AG09319 (cell line): ENCODE measurements at places on chromosomes 6 and 20.

GRCh38 chr6:140202964-140203515 is 828.6 kb upstream of the CITED2 start:
- DNase-seq: no peak

- no peak for DNase-seq
Observed at GRCh38 chr6:53074347-53074746, 9.1 kb downstream of the FBXO9 start.

DNA sequence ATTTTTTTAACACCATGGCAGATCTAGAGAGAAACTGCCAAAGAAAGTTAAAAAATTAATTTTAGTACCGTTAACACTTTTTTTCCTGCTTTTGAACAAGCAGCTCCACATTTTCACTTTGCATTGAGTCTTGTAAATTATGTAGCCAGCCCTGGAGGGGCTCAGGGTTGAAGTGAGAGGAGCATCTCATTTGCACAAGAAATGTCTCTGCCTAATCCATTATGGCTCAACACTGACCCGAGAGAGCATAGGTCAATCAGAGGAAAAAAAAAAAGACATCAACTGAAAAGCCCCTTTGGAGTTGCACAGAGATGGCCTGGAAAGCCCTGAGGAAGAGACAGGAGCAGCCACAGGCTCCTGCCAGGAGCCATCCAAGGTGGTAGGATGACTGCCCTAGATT is 4.3 kb upstream of the SLPI start:
- no peak for DNase-seq

DNA sequence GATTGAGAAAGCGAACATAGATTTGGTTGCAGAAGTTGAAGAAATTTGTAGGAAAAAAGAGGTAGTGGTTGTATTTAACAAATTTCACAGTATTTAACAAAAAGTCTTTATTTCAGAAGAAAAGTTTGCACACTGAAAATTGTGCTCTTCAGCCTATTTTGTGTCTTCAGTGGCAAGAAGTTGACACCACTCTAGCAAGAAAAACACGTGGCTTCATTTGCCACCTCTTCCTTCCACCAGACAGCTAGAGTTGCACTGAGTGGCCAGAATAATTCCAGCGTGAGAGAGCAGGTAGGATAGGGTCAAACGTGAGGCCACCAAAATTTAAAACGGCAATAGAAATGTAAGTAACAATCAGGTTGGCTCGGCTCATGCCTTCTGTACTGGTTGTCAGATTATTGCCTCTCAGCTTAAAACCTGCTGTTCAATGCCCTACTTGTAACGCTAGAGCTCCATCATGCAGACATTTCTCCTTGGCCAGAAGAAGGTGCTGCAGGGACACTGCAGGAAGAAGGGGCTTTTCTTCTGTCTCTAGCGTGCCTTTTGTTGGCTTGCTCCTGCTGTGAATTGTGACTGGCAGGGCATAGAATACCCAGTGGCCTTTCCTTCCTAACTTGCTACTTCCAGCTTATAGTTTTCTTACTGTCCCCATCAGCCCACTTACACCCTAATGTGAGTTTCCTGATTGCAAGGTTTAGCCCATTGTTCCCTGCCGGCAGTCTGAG is 12.1 kb downstream of the TRAPPC3L start:
- no peak for DNase-seq

DNA sequence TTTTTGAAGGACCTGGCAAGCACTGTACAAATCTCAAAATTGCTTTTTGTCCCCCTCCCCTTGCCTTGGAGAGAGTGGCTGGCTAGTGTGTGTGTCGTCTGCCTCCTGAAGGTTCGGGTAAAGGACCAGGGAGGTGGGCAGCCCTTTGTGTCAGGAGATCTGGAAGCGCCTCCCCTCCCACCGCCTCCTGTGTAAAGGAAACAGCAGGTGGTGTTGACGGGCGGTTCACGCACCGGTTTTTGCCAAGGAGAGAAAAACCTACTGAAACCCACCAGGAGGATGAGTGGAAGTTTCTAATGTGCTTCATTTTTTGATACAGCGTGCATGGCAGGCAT is 1.2 kb downstream of the ENTPD6 start:
- DNase-seq: no peak

- no peak for DNase-seq
Observed at GRCh38 chr20:62697468-62697912, 11.1 kb upstream of the NTSR1 start.

DNA sequence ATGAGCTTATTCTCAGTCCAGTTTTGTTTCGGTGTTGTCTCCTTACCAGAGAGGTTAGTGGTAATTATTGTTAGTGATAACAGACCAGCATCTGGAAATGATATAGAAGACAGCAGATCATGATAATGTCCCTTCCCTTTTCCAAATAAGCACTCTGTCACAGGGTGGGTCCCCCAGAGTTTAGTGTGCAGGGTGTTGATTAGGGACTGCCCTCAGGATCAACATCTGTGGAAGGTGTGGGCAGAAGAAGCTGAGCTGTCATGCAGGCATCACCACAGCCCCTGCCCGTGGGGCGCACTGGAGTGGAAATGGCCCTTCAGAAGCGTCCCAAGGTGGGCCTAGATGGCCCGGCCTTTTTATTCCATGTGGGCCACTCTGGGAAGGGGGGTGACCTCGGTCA is 67.6 kb upstream of the DTNBP1 start:
- DNase-seq: no peak

GRCh38 chr6:37654727-37655500 is 42.8 kb downstream of the MDGA1 start:
- DNase-seq: no peak

DNA sequence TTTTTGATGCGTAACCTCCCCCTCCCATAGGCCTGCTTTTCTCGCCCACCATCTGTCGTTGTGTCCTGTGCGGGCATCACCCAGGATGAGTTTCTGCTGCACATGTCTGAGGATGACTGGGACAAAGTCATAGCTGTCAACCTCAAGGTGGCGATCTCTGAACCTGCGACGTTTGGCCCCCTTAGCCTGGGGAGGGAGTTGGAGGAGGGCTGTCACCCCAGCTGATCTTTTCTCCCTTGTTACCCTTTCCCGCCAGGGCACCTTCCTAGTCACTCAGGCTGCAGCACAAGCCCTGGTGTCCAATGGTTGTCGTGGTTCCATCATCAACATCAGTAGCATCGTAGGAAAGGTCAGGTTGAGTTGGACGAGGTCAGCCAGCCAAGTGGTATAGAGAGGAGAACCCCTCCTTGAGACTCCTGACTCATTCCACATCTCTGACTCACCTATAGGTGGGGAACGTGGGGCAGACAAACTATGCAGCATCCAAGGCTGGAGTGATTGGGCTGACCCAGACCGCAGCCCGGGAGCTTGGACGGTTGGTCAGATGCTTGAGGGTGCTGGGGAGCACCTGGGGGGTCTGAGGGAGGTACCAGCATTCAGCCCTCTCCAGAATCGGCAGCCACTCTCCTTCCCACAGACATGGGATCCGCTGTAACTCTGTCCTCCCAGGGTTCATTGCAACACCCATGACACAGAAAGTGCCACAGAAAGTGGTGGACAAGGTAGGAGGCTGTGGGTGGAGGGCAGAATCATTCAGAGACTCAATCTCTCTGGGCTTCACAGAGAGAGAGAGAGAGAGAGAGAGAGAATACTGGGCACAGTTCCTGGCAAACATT is 954 bp downstream of the HSD17B8 start:
- no peak for DNase-seq

DNA sequence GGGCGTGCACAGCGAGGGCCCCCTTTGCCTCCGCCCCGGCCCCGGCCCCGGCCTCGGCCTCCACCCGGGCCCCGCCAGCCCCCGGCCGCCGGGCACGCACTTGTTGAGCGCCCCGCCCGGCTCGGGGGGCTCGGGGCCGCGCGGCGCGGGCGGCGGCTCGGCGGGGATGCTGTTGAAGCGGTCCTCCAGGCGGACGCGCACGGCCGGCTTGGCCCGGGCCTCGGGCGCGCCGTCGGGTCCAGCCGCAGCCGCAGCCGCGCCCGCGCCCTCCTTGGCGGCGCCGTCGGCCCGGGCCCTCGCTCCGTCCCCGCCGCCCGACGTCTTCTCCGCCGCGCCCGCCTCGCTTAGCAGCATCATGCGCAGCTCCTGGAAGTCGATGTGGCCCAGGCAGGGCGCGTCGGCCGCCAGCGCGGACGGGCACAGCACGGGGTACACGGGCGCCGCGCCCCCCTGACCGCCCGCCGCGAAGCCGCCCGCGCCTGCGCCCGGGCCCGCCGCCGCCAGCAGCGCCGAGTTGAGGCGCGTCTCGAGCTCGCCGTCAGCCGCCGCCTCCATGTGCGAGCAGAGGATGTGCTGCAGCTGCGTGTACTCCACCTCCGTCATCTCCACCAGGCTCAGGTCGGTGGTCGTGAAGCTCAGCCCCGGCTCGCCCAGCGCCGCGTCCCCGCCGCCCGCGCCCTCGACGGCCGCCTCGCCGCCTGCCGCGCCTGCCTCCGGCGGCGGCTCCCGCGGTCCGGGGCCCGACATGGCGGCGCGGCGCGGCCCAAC is 514 bp downstream of the TCFL5 start:
- no peak for DNase-seq

DNA sequence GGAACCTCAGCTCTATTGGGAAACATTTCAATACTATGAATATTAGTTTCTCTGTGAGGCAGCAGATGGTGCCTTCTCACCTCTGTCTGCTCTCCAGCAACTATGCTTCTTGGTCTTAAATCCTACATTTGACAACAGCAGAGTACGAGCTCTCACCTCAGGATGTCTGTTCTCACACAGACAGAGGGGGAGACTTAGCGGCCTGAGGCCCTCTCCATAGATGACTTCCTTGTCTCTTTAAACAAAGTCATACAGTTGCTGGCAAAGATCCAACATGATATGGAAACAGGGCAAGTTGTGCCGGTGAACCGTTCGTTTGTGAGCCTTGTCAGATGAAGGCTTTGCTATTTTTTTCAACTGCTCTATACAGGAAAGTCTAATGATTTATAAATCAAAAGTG is 43.7 kb upstream of the GABRR1 start:
- DNase-seq: no peak

GRCh38 chr6:30893001-30893591 is 8.8 kb downstream of the DDR1 start:
- no peak for DNase-seq

DNA sequence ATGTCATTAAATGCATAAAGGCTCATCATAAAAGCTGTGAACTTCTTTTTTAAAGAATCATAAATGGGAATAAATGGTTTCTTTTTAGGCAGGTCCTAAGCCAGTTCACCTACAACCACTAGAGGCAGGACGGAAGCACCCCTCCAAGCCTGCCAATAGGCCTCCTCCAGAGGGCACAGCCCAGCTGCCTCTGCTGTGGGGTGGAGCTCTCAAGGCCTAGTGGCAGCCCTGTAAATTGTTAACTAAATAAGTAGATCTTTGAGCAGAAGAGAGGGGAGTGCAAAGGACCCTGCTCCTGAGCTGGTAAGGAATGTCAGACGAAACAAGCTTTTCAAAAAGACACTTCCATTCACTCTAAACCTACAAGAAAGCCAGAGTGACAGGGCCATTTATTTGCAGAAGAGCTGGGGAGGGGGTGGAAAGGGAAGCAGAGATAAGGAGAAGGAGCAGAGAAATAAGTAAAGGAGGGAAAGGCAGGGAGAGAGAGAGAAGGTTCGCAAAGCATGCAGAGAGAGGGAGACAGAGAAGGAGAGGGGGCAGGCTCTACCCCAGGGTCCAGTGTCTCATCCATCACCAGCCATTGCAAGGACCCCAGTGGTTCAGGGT is 18.0 kb upstream of the MAFB start:
- no peak for DNase-seq

DNA sequence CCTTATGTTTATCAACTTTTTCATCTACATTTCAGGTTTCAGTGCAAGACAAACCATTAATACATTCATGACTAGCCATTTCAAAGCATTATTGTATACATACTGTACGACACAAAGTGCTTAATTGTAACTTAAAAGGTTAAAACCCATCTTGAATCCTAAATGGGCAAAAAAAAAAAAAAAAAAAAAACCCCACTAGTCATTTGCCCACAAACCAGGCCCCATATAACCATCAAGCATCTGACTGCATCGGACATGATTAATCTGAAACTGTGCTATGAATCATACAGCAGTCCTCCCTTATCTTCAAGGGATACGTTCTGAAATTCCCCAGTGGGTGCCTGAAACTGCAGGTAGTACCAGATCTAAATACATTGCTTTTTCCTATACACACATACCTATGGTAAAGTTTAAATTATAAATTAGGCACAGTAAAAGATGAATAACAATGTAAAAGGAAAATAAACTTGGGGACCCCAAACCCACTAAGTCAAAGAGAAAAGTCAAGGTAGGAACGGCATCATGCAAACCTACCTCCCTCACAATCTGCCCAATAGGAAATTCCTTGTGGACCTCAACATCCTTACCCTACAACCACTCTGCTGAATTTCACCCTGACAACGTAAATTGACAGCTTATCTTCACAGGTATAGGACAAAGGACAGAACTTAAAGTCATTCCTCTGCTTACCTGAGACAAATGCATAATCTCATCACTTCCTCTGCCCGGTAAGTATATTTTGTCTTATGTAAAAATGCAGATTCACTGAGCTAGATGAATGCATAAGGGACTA is 14.3 kb downstream of the B4GALT5 start:
- DNase-seq: no peak

- no peak for DNase-seq
Observed at GRCh38 chr6:154039231-154039842, at the start of gene OPRM1. Gene OPRM1, plus strand, starts transcription at chr6:154039240. Its CDS starts 305 bp downstream, at chr6:154039545.
